Trophoblast cell (in vitro differentiated cells and primary cell): ENCODE measurements at places on chromosomes 3 and 15.

- DNase-seq, result no peak
Observed at GRCh38 chr3:197378985-197379718, 80.7 kb upstream of the DLG1 start.

GRCh38 chr3:4907050-4907449, 72.2 kb upstream of the BHLHE40 start:
- DNase-seq, result no peak

DNA sequence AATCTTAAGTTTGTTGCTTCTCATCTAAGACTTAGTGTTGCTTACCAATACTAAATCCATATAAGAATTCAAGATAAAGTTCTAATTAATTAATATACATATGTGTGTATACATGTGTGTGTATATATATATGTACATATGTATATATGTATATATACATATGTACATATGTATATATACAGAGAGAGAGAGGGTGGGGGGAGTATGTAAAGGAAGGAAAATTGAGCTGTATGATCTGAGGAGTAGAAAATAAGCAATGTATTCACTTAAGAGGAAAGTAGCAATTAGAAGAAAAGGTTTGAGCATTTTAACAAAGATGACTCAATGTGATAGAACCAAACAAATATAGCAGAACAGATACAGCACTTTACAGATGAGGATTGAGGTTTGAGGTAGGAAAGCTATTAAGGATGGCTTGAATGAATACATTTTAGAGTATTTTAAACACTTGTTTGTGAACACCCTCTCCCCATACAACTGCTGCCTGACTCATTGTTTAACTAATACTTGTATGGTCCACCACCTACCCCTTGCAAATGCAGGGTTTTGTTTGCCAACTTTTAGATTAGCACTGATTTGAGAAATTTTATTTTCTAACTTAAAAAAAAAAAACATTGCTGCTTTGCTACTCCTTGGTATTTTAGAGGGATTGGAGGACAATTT, 681.1 kb upstream of the CADM2 start:
- DNase-seq, result no peak

GRCh38 chr3:172787746-172788145, 37.2 kb downstream of the ECT2 start:
- no peak for DNase-seq

- DNase-seq, result no peak
Observed at GRCh38 chr3:37171144-37171543, 3.2 kb downstream of the LRRFIP2 start.

GRCh38 chr3:173225351-173225750, 84.3 kb upstream of the SPATA16 start:
- DNase-seq, result no peak

DNA sequence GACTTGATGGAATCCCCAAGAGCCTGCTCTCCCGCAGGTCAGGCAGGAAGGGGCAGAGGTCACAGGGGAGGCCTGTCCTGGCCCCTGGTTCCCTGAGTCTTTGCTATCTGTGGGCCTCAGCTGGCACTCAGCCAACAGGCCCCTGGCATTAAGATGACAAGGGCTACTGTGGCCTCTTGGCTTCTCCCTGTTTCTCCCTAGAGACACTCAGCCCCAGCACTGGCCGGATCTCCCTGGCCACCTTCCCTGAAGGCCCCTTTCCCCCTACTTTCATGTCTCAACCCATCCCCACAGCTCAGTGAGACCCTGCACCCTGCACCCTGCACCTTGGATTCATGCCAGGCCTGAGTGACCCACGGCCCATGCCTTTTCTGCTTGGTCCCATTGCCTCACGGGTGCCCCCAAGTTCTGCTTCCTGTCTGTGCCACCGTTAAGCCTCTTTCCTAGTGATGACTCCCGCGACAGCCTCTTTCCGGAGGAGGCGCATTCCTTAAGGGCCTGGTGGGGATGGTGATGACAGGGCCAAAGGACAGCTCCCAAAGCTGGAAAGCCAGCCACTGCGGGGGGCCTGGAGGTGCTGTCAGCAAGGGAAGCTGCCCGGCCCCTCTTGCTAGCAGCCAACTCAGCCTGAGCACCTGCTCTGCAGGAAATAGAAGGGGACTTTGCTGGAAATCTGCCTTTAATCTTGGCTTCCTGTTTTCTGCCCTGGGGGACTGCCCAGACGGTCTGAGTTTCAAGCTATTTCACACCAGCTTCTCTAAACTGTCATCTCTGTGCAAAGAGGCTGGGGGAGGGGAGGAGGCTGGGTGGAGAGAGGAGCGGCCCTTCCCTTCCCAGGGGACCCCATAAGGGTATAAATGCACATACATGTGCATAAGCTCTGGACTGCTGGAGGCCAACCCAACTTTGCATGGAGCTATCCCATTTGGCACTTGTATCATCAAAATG, 4.8 kb upstream of the CSK start:
- no peak for DNase-seq

DNA sequence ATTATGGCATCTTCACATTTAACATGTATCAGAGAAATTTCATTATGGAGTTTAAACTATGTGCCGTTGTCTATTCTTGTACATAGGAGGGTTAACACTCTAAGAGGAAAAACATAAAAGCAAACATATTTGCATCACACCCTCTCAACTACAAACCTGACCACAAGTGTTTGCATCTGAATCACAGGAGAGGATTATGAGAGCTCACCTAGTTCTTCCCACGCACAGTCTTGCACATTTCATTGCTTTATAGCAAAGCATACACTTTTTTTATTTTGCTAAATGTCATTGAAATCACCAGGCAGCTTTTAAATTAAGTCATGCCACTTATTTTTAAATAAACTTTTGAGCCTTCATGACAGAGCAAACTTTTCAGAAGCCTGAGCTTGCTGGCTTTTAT, 12.5 kb downstream of the TRAT1 start:
- DNase-seq, result no peak

GRCh38 chr15:63198371-63199250, 9.2 kb downstream of the RAB8B start:
- no peak for DNase-seq

DNA sequence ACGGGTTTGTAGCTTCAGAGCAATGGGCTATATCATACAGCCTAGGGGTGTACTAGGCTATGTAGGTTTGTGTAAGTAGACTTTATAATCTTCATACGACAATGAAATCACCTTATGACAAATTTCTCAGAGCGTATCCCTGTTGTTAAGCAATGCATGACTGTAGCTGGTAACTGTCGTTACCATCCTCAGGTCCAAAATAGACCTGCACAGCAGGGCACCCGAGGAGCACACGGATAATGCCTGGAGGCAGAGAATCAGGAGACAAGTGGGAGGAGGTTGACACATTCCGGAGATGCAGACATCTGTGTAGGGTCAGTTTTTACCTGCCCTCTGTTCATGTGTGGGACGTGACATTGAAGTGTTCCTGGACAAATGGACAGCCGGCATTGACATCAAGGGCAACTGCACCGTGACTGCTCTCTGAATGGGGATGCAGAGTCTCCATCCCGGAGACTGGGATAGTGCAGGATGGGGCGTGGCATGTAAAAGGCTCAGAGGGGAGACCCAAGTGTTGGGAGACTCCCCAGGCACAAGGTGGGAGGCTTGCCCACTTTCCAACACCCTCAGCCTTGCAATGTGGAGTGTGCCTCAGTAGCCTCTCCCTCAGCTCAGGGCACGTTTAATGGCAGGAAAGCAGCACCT, 45.9 kb upstream of the PGPEP1L start:
- DNase-seq, result no peak

DNA sequence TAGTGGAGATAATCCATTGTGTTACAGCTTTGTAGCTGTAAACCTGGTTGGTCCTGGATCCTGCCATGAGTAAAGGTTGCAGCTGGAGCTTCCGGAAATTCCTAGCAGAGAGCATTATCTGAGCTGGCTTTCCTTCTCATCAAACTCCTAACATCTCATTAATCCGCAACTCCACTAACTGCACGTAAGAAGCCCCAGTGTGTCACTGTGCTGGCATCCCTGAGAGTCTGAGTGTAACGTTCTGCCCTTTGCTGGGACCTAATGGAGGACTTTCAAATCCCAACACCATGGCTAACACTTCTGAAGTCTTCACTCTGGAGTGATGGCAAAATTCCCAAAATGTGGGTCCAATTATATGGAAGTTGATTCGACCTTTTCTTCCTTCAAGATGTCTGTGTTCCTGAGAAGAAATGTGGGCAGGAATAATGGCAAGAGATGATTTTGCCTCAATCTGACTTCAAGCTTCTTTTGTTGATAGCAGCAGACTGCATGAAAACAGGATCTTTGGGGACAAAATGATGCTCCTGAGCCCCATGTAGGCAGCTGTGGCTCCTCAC, 9.6 kb upstream of the TRPM1 start:
- DNase-seq, result no peak

DNA sequence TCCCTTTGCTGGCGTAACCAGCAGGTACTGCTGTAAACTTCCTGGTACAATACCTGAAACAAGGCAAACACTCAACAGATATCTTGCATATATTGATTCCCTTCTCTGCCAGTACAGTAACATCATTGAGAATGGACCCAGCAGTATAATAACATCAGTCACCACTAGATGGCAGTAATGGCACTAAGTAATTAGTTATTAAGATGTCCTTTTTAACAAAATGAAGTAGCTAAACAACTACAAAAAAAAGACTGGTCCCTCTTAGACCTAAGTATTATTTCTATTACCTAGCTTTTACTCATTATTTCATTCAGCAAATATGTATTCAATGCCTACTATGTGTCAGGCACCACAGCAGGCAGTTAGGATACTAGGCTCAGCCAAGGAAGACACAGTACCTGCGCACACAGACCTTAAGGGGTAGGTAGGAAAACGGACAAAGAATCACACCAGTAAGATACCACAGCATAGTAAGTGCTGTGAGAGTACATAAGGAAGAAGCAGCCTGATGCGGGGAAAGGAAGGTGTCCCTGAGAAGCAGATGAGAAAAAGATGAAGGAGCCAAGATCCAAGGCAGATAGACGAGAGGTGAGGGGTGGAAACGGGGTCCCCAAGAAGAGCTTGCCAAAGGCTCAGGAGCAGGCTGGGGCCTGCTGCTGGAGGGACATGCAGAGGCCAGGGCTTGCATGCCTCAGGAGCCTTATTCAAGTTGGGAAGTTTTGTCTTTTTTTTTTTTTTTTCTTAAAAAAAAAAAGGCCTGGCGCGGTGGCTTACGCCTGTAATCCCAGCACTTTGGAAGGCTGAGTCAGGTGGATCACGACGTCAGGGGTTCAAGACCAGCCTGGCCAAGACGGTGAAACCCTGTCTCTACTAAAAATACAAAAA, 102.7 kb upstream of the CHD2 start:
- DNase-seq, result peak; percentile 96

- no peak for DNase-seq
Observed at GRCh38 chr3:119042162-119042561, 7.5 kb upstream of the IGSF11 start.

- no peak for DNase-seq
Observed at GRCh38 chr3:2375376-2375775, 276.7 kb downstream of the CNTN4 start.

- DNase-seq, result no peak
Observed at GRCh38 chr15:99564221-99565048, 1.3 kb upstream of the MEF2A start.

GRCh38 chr3:108300103-108300849, 3.9 kb downstream of the HHLA2 start:
- DNase-seq, result no peak

DNA sequence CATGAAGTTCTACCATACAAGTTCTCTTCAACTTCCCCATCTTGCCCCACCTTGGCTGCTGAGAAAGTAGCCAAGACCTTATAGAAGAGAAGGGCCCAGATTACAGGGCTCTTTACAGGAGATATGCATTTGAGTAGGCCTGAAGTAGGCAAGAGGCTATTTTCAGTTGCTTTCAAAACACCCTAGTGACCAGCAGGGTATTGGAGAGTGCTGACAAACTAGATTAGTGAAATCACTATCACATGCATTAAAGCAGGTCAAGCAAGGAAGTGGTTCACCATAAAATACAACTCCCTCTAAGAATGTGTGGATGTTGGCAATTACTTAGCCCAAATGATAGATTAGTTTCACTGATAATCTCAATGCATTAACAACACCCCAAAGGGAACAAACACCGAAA, 2.7 kb upstream of the LZTFL1 start:
- DNase-seq, result no peak
